ENCODE measurements at places on chromosomes 16 and 17.

DNA sequence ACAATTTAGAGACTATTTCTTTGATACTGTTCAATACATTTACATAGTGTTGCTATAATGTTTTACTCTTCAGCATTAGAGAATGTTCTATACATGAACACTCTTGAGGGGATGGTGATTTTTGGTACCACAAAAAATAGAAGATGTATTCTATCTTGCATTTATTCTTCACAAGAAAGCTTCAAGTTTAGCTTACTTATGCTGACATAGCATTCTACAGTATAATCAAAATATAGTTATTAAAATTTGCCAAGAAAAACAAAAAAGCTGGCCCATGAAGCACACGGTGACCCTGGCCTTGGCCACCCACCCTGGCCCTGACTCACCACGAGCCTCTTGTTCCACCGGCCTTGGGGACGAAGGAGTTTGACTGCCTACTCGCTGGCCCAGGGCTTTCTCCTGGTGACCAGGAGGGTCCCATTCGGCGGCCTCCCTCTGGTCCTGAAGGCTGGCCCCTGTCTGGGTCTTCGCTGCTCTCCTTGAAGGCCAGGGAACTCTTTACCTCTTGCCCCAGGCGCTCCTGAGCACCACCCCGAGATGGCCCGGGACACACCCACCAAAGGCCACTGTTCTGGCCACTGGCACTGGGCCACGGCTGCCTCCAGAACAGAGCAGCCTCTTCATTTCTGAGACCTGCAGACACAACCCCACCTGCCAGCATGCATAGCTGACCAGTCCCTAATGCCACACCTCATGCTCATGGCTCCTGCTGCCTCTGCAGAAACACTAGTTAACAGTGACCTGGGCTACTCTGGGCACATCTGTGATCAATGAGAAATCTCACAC lies 22.5 kb upstream of the ICAM2 start:
- DNase-seq, result no peak

DNA sequence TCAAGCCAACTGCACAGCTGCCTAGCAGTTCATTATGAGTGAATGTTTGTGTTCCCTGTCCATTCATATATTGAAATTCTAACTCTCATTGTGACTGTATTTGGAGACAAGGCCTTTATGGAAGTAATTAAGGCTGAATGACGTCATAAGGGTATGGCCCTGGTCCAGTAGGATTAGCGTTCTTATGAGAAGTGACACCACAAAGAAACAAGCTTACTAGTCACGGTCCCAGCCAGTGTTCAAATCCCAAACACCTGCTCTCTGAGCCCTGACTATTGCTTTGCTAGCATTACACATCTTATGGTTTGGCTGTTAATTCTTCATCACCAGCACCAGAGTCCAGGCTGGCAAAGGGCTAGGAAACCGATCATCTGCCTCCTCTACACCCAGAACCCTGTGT lies 2.2 kb downstream of the ZNF668 start:
- no peak for DNase-seq

DNA sequence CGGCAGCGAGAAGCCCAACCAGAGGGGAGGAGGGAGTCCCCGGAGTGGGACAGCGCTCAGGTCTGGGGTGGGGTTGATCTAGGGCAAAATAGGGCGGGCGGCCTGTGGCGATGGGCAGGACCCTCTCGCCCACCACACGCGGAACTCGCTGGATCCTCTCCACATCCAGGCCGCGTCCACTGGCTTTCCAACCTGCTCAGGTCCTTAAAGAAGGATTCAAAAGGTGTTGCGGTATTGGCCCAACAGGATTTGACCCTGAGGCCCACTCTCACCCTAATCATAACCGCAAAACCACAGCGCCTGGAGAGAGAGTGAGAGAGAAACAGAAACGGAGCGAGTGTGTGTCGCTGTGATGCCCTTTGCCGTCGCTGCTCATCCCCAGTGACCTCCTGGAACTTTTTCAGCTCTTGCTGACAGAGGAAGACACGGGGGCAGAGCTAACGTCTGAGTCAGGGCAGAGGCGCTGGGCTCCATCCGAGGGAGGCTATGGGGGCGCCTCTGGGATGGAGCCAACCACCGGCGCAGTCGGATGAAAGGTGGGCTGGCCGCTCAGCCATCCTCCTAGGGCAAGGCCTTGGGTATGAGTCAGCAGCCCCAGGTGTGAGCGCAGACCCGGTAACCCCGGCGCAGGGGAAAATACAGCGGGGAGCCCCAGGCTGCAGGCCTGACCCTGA lies 16.7 kb upstream of the OR1F1 start:
- no peak for DNase-seq

DNA sequence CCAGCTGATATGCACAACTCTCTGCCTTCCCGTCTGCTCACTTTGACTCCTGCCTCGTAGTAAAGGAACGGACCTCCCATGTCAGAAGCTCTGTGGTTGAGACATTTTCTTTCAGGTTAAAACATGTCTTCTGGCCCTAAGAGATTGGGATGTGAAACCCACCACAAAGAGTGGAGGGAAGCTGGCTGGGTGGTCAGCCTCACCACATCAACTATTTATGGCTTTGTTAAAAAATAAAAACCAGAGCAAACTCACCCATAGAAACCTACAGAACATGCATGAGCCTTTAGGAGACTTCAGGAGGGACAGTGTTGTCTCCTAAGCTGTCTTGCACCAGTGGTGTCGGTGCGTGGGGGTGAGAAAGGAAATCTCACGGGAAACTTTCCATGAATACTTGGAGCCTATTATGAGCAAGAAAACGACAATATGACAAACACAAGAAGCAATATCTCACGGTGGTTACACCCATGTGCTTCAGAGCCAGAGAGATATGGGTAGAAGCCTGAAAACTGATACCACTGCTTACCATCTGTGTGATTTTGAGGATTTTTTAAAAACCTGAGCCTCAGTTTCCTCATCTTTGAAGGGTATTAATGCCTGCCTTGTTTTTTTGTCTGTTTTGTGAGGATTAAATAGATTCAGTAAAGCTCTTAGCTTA lies 61.7 kb upstream of the XYLT1 start:
- DNase-seq, result no peak

GRCh38 chr16:11801481-11802021 lies 4.5 kb upstream of the ZC3H7A start:
- DNase-seq, result no peak

DNA sequence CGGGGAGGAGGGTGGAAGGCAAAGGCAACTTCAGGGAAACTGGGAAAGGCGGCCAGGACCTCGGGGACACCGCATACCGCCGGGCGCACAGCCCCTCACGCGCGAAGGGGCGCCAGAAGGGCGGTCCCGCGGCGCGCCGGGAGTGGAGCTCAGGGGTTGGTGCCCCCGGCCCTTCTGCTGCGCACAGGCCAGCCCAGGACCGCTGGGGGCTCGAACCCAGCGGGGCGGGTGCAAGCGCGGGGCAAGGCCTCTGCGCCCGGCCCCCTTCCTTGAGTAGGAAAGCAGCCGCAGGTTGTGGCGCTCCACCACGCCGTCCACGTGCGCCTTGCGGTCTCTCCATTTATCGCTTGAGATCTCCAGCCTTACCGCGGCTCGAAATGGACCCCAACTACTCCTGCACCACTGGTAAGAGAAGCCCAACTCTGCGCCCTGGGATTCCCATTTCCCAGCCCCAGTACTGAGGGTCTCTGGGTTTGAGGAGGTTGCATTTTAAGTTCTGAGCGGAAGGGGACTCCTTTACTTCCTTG lies 3.0 kb upstream of the MT1A start:
- DNase-seq, result no peak
